ENCODE measurements at places on chromosomes 5 and 9.

GRCh38 chr5:163682234-163682633, 176.8 kb downstream of the MAT2B start:
- DNase-seq: no peak

GRCh38 chr5:95823218-95823737, 752 bp upstream of the GLRX start:
- DNase-seq: no peak

- DNase-seq: no peak
Observed at GRCh38 chr5:103355579-103355978, 97.0 kb downstream of the MACIR start.

- no peak for DNase-seq
Observed at GRCh38 chr9:68781928-68782327, 76.9 kb downstream of the PIP5K1B start.

DNA sequence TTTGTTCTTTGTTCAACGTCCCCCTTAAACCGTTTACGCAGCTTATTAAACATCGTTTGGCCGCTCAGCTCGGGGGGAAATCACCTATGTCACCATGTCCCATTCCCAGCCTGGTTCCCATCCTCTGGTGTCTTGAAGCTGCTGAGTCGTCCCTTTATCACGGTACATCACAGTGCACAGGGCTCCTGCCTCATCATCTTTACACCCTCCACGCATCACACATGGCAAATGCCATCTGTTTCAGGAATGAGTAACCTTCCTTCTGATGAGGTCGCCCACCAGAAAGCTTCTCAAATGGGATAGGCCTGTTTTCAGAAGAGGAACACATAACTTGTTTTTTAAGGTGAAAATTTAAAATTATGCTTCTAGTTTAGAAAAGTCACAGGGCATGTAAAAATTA, 7.9 kb upstream of the LHX6 start:
- no peak for DNase-seq

GRCh38 chr9:104143550-104143910, 49.4 kb downstream of the SMC2 start:
- no peak for DNase-seq

- DNase-seq: no peak
Observed at GRCh38 chr9:2427120-2427891, 194.3 kb upstream of the VLDLR start.

DNA sequence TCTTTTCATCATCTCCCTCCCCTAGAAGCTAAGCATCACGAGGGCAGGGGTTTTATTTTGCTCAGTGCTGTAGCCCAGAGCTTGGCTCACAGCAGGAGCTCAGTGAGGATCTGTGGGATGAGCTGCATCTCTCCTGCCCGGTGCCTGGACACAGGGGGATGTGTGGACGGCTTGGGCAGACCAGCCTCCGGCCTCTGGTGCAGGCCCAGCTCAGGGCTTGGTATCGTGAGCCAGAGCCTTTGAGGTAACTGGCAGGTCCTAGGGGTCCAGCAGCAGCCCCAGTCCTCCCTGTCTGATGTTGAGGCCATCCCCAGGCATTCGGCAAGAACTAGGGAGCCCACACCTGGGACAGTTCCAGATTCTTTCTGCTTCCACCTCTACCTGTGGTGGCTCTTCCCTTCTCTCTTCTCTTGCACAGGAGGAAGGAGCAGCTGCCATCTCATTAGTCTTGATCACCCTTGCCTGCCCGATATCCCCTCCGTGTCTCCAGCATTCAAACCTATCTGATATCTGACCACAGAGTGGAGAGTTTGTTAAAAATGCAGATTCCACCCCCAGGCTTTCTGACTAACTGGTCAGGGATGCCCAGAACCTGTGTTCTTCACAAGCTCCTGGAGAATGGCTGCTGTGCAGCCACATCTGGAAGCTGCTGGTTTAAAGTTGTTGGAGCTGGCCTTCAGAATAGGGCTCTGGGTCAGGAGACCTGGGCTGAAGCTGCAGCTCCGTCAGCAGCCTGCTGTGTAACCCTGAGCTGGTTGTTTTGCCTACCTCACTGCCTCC, 7.9 kb upstream of the SLC6A7 start:
- DNase-seq: no peak

GRCh38 chr5:97400537-97400936, 217.5 kb upstream of the RIOK2 start:
- DNase-seq: no peak

GRCh38 chr9:121784731-121785411, 133.4 kb downstream of the DAB2IP start:
- no peak for DNase-seq

GRCh38 chr5:140595538-140596300, 31.1 kb downstream of the SLC35A4 start:
- no peak for DNase-seq

- DNase-seq: no peak
Observed at GRCh38 chr5:12626556-12626955, 722.3 kb upstream of the CTNND2 start.

DNA sequence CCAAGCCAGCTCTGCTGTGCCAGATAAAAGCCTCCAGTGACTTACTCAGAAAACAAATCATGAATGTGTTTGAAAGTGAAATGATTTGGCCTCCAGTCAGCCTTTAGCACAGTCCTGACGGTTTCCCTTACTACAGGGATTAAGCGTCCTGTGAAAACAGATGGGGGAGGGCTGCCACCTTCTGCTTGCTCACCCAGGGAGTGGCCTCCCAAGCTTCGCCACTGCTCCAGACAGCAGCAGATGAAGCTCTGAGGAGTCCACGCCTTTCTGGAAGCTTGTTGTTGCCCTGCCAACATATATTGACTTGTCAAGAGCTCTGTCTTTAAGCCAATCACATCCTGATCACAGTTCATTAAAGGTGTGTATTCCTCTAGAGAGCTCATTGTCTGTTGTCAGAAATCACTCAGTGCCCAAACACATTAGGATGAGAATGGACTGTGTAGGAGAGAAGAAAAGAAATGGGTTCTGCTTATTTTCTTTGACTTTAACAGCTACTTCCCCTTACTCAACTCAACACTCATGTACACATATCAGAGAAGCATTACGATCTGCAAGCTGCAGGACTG, 4.9 kb upstream of the FYB1 start:
- DNase-seq: no peak

- DNase-seq: no peak
Observed at GRCh38 chr5:95406426-95407090, 15.4 kb downstream of the FAM81B start.

- DNase-seq: no peak
Observed at GRCh38 chr9:92601451-92601850, 65.7 kb upstream of the ECM2 start.

GRCh38 chr9:70477146-70477745, 62.8 kb upstream of the KLF9 start:
- DNase-seq: no peak

GRCh38 chr9:81539317-81539716, 150.0 kb downstream of the TLE1 start:
- no peak for DNase-seq

DNA sequence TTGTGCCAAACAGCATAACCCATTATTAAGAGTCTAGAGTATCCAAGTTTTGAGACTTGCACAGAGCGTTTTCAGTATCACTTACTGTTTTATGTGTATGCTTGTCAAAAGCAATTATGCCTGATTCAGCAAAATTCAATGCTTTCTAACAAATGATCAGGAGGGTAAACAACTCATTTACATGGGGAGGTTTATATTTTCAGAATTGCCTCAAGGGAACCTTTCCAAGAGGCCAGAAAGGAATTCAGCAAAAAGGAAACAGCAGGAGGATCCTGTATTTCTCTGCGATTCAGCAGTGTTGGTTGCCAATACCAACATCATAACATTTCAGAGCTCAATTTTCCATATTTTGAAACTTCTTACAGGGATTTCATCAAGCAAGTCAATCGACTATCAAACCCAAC, 69.3 kb upstream of the DAB2 start:
- no peak for DNase-seq

DNA sequence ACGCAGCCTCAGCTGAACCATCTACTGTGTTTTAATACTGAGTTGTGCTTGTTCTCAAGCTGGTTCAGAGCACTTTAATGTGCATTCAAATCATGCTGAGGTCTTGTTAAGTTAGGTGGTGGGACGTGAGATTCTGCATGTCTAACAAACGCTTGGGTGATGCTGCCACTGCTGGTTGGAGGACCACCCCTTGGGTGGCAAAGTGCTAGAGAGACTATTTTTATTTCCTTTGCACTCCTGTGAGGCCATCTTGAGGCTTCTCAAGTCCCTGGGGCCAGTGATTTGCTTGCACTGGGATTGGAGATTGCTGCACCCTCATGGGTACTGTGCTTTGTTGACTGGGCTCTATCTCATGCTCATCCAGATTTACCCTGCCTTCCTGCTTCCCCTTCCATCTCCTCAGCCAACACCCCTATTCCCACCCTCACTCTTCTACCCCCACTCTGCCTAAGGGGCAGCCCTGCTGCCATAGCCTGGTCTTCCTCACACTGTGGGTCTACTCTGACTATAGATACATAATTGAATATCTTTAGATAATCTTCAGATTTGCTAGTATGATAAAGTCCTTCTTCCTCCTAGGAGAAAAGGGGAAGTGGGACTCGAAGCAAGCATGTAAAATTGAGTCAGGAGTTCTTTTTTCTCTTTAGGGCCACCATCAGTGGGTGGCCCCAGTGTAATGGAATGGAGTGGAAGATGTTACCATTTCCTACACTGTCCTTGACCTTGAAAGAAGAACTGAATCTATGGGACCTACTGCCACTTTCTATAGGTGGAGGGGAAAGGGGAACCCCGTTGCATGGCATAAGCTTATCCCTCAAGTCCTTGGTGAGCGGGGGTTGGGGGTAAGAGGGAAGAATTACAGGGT, 45.1 kb upstream of the SUB1 start:
- no peak for DNase-seq

GRCh38 chr5:5353681-5354080, 68.8 kb upstream of the ICE1 start:
- no peak for DNase-seq

GRCh38 chr9:90307167-90307833, 335.3 kb downstream of the DIRAS2 start:
- DNase-seq: no peak

DNA sequence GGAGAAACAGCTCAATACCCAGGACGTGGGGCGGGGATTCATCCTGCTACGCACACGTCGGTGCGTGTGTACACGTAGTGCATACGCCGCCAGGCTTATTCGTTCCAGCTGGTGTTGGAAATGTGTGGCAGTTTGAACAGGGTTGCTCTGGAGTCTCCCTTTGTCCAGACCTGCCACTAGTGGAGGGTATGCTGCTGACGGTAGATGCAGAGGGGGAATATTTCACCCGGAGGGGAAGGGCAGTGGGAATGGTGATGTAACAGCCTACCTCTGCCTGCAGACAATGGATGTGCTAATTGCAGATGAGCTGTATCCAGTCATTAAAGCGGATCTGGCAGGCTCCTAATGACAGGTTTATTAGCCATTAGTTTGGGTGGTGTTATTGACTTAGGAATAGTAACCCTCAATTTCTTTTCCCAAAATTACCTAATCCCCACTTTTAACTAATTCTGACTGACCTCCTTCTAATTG, 142.7 kb downstream of the PAX5 start:
- no peak for DNase-seq

DNA sequence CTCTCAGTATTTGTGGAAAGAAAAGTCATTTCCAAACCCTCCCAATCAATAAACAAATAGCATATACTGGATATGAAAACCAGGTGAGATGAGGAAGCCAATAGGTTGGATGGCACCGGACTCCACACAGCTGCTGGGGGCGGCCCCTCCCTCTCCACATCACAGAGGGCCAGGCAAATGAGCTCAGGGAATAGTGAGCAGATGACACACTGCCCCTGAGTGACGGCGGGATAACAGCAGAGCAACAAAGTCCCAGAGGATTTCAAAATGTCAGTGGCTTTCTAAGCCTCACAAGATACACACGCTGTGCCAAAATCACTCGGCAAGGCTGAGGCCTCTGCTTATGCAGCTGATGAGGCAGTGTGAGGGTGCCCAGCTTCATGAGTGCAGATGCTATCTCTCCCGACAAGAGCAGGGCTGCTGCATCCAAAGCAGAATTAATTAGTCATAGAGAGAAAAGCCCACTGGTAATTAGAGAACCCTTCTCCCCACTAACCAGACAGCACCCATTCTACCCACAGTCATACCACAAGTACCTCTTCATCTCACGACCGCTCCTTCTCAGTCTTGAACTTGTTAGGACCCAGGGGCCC, 235.0 kb upstream of the NFIL3 start:
- no peak for DNase-seq

DNA sequence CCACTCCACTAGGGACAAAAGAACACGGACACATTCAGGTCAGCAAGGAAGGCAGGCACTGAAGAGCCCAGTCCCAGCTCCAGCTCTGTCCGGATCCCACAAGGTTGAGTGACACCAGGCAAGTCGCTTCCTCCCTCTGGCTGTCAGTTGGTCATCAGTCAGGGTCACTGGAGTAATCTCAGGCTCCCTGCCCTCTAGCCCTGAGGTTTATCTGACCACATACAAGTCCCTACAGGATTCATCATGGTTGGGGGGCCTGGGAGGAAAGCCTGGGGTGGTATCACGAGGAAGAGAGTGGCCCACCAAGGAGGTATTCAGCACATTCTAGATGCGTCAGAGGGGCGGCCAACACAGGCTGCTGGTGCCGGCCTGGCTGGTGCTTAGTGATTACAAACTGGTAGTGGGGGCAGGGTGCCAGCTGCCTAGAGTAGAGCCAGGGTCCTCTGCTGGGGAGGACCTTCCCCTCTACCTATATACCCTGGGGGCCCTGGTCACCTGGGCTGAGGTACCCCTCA, 81.5 kb downstream of the SHB start:
- DNase-seq: no peak

DNA sequence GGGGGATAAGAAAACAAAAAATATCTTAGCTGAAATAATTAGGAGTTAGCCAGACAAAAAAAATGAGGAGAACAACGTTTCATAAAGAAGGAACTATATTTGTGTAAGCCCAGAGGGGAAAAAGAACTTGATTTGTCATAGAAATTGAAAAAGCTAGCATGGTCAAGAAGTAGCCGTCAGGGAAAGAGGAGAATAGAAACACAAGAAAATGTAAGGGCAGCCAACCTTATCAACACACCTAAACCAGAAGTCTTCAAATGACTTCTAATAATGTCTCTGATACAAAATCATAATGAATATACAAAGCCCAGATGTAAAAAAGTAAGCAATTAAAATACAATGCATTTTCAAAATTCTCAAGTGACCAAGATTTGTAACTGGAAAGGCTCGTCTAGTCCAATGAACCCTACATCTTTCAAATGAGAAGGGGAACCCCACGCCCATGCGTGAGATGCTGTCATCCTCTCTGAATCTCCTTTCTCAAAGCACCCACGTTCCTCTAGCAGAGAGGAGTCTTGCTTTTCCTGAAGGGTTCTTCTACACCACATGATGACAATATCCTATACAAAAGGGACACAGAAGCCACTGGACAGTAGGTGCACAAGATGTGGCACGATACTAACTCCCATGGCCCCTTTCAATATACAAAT, 103.7 kb downstream of the ARL15 start:
- no peak for DNase-seq

GRCh38 chr5:133519191-133519590, 93.2 kb downstream of the FSTL4 start:
- no peak for DNase-seq

- peak; percentile 5 for DNase-seq
Observed at GRCh38 chr9:105693435-105694189, 729 bp upstream of the TMEM38B start.

- no peak for DNase-seq
Observed at GRCh38 chr9:123440256-123440655, 84.3 kb downstream of the CRB2 start.

GRCh38 chr9:113299800-113300292, 3.3 kb downstream of the RNF183 start:
- DNase-seq: no peak

GRCh38 chr5:43769571-43770355, 166.8 kb downstream of the NNT start:
- DNase-seq: no peak

GRCh38 chr9:11702548-11702947, 990.6 kb upstream of the TYRP1 start:
- no peak for DNase-seq

- no peak for DNase-seq
Observed at GRCh38 chr9:111838439-111838838, 43.7 kb upstream of the SHOC1 start.
